ENCODE measurements at places on chromosomes 2 and 18. TPM values are rescaled to one million over a fixed set of nuclear protein-coding genes. Genes with fewer than 3 reads are reported as not detected.

DNA sequence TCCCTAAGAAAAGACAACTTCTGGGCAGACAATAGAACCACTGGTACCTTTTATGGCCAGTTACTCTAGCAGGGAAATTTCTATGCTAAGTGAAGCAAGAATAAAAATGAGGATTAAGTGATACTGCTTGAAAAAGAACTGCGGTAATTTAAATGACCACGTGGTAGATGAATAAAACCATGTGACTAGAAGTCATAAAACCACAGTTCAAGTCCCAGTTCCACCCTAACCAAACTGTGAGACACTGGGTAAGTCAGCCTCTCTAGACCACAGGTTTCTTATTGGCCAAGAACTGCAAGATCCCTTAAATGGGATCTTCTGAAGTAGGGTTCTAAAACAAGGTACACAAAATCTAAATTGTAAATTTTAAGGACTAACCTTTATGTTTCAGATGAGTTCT lies 12.7 kb downstream of the TMEM237 start:
- DNase-seq = no peak

DNA sequence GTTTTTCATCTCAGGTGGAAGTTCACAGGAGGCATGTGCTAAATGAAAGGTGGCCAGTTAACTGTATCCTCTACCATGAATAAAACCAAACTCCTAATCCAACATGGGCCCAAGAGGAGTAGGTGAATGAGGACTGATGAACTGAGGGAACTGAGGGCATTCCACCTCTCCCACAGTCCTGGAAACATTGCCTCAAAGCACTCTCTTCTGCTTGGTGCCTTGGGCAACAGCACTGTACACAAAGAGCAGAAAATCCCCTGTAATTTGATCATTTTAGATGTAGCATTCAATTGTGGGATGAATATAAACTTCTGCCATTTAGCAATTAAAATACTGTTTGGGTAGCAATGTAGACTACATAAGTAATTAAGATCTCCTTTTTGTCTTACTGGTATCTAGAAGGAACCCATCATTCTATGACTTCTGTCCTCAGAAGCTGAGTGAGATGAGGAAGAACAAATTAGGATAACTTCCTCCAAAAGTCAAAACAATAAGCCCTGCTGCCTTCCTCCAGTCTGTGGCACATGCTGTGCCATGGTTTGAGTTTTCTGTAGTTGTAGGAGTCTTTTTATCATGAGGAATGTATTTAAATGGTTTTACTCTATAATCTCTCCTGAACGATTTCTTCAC lies 86.7 kb upstream of the ZEB2 start:
- no peak for DNase-seq

- DNase-seq = no peak
Measured at GRCh38 chr18:6928359-6928758, 189.2 kb downstream of the LAMA1 start.

- DNase-seq = peak; percentile 77
Measured at GRCh38 chr18:26548415-26549262, at the start of gene KCTD1. KCTD1 (minus strand) TSS chr18:26548553; CDS start chr18:26548536, 17 bp downstream.

DNA sequence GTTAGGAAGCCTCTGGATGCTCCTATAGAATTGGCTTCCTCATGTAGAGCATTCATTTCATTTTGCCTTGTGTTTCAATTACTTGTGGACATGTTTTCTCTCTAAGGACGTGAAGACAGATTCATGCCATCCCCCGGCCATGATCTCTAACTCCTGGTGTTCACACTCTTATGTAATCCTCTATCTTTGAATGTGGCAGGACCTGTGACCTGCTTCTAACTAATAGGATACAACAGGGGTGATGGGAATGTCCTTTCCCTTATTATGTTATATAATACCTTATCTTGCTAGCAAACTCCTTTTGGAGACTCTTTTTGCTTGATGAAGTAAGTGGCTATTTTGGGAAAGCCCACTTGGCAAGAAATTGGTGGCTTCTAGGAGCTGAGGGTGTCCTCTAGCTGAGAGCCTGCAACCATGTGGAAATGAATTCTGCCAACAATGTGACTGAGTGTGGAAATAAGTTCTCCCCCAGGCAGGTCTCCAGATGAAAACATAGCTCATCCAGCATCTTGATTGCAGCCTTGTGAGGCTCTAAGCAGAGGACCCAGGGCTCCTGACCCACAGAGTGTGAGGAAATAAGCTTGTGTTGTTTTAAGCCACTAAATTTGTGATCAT lies 13.8 kb downstream of the DPYSL5 start:
- no peak for DNase-seq

The CNGA3 gene
- 0.10 TPM for polyA plus RNA-seq

The KCNE4 gene
- 5.2 TPM for polyA plus RNA-seq

- DNase-seq = no peak
Measured at GRCh38 chr2:207467716-207468347, 61.9 kb upstream of the CREB1 start.

- no peak for DNase-seq
Measured at GRCh38 chr2:74462786-74463105, 2.4 kb downstream of the MOGS start.

The KANSL1L gene
- 54.9 TPM for polyA plus RNA-seq

GRCh38 chr2:152165306-152165705 lies 10.3 kb downstream of the STAM2 start:
- no peak for DNase-seq

The RIT2 gene
- polyA plus RNA-seq = not detected

DNA sequence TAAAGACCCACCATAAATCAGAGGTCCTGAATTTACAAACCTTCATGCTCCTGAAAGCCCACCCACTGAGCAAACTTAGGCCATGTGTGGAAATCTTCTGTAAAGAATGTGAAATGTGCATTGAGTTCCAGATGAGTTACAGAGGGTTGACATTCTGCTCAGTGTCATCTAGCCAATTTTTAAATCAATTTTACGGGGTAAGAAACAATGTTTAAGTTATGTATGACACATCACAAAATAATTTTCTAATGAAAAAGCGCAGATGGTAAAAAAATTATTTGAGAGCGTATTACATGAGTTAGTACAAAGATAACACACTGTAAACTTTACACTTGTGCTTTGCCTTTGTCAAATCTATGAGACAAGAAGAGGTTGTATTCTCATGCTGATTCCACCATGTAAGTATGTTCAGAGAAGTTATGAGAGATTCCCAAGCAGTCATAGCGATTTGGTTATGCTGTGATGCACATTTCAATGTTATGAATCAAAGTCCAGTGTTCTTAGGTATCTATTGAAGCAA lies 446.3 kb downstream of the ADCYAP1 start:
- no peak for DNase-seq

The LYG2 gene
- polyA plus RNA-seq = 0.34 TPM

The PPP1R7 gene
- polyA plus RNA-seq = 65.8 TPM

GRCh38 chr2:217363470-217363869 lies 503.6 kb upstream of the TNP1 start:
- no peak for DNase-seq

GRCh38 chr2:11624893-11625292 lies 45.1 kb downstream of the NTSR2 start:
- no peak for DNase-seq

DNA sequence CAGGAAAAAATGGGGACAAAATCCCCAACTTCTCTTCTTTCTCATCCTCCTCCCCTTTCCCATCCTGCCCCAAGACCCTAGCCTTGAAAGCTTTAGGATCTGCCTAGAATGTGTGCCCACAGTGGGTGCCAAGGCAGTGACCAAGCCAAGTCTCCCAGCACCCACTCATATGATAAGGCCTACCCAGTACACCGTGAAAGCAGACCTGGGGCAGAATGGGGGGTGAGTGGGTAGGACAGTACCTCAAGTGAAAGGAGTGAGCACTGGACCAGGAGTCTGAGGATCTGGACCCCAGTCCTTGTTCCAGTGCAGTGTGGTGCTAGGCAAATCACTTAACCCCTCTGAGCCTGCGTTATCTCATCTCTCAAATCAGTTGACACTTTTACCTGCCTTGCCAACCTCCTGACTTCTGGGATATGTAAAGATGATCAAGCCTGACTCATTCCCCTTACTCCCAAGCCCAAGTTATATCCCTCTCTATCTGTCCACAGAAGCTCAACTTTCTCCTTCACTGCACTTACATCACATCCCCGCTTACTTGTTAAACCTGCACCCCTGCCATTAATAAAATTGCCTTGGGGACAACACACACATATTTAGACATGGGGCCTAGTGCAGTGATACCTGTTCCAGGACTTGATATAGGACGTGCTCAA lies 109.7 kb downstream of the ATL2 start:
- DNase-seq = no peak

The SKOR2 gene
- polyA plus RNA-seq = not detected

DNA sequence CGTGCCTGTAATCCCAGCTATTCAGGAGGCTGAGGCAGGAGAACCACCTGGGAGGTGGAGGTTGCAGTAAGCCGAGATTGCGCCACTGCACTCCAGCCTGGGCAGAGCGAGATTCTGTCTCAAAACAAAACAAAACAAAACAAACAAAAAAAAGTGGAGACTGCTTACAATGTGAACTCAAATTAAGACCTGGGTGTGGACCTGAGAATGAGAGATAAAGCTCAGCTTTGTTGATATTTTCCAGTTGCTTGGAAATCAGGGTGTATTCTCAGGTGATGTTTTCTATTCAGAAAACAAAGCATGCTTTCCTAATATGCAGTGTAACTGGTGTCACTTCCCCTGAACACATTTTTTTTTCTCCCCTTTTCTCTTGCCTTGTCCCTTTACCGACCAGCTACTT lies 5.3 kb upstream of the CERS6 start:
- no peak for DNase-seq

The TXNDC2 gene
- polyA plus RNA-seq = 0.12 TPM

DNA sequence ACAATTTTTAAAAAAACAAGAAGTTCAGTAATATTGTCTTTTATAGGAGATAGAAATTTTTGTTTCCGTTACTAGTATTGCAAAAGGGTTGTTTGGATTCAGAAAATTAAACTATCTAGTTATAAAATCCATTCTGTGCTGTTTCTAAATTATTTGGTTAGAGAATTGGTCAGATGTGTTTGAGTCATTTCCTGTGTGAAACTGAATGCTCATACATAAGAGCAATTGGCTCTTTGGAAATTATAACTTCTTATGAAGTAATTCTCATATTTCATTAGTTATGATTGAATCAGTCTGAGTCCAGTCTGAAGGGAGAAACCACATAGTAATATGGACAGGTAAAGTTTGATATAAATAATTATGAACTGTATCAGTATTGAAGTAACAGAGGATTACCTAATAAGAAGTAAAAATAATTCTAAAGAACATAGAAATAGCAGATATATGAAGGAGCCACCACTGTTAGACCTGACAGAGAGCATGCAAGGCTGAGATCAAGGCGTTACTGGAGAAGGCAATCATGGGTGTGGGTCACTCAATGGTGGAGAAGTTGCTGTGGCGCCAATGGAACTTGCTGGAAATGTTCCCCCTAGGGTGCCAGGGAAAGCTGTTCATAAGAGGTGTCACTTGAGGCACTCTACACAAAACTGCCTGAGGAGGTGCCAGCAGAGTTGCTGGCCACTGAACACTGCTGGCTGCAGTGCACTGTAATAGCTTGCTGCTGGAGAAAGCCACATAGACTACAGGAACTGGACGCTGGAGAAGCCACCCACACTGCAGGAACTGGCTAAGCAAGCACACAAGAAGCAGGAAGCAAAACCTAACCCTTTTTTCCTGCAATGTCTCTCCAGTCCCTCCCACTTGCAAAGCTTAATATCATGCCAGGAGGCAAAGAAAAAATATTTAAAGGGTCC lies 18.0 kb upstream of the FAP start:
- no peak for DNase-seq

DNA sequence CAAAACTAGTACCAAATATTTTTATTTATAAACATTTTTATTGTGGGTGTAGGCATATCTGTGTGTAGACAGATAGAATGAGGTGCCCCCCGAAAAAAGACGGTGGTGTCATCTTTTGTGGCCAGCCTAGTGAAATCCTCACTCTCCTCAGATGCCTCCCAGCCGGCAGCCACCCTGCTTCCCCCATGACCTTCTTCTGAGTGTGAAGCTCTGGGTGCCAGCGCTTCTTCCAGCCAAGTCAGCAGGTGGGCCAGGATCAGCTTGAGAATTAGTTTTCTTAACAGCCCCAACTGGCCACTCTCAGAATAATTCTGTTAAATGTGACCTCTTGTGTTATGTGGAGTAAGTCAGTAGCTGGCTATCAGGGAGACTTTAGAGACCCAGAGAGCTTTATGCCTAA lies 229.6 kb upstream of the FOSL2 start:
- no peak for DNase-seq

DNA sequence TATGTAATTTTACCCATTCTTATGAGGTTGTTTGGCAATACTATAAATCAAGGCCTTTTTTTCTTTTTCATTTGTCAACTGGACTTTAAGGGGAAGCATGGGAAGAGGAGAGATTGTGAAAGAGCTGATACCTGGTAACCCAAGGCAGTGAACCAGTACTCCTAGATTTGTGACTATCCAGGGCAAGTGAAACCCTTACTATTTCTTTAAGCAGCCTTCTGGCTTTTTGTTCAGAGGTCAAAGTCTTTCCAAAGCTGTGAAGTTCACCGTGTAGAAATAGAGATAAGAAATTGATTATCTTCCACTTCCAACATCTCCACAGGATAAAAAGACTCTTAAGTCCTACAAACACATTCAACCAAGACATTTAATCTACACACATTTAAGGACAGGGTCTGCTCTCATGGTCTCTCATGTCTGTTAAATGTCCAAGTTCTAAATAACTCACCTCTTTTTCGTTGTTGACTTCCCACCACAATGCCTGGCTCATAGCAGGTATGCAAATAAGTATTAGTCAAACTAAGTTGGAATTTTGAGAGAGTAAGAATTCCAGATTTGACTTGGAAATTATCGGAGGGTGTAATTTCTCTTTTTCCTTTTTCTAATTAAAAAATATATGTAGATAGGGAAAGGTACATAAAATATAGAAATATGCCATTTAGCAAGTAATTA lies 485.8 kb downstream of the STK39 start:
- no peak for DNase-seq

DNA sequence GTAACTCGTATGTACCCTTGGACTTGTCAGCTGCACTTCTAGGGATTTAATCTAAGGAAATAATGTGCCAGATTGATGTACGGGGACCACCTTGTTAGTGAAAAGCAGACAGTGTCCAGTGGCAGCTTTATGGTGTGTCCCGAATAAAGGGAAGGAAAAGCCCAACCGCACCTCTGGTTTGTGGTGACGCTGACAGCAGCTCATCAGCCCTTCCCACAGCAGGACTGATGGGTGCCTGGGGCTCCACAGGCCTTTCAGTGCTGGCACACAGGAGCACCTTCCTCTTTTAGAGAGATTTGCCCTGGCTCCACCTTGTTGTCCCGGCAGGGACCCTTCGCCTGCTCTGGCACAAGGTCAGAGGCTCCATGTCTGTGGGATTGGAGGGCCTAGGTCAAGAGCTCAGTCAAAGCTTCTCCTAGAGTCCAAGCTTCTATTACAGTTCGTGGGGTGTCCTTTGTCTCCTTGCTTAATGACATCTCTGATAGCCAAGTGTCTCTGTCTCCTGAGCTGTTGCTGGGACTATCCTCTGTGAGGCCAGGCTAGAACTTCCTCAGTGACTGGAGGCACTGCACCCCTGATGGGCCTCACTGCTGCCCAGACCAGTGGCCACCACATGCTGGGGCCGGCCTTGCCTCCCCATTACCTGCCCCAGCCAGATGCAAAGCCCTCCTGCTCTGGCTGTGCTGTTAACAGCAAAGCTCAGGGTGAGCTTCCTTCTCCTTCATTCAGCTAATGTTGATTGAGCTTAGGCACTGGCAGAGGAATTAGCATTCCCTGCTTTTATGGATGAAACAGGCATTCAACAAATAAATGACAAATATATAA lies 33.0 kb upstream of the SCLY start:
- DNase-seq = no peak

GRCh38 chr2:169798397-169798717 lies 314 bp upstream of the SSB start:
- no peak for DNase-seq

The IL36RN gene
- 0.04 TPM for polyA plus RNA-seq

The CKAP2L gene
- 13.6 TPM for polyA plus RNA-seq
